ENCODE measurements at places on chromosomes 5 and 9.

DNA sequence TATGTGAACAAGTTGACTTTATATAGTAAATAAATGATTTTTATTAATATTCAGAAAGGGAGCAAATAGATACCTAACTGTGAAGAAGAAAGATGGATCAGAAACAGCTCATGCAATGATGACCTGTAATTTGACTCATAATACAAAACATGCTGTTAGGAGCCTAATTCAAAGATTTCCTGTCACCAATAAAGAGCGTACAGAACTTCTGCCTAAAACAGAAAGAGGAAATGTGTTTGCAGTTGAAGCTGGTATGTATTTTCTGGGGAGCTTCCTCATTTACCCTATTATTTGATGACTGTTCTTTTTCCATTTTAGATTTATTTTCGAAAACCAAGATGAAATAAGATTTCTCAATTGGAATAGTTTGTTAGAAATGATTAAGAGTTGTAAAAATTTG is 11.4 kb downstream of the YTHDC2 start:
- DNase-seq, result no peak

- DNase-seq, result no peak
Measured at GRCh38 chr9:96453625-96454024, 3.7 kb downstream of the HABP4 start.

DNA sequence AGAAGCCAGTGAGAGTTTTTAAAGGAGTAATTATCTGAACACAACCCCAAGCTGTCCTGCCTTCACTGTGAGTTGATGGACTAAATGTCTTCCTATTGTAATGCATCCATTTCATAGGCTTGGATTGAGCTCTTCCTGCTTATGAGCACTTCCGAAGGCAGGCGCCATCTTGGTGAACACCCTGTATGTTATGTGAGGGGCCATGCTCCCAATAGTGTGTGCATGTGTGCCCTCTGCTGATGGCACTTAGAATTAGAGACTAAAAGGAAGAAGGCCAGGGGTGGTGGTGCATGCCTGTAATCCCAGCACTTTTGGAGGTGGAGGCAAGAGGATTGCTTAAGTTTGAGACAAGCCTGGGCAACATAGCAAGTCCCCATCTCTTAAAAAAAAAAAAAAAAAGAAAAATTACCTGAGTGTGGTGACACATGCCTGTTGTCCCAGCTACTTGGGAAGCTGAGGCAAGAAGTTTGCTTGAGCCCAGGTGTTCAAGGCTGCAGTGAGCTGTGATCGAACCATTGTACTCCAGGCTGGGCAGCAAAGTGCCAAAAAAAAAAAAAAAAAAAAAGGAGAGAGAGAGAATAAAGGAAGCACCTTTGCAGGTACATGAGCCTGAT is 65.0 kb downstream of the C9orf152 start:
- no peak for DNase-seq

- peak; percentile 36 for DNase-seq
Measured at GRCh38 chr9:109477258-109478050, 20.7 kb downstream of the PTPN3 start.

GRCh38 chr9:94677929-94678328 is 38.6 kb upstream of the FBP1 start:
- DNase-seq, result no peak

GRCh38 chr5:116482394-116482793 is 92.2 kb downstream of the SEMA6A start:
- DNase-seq, result no peak

- no peak for DNase-seq
Measured at GRCh38 chr9:17222932-17223331, 88.1 kb downstream of the CNTLN start.

DNA sequence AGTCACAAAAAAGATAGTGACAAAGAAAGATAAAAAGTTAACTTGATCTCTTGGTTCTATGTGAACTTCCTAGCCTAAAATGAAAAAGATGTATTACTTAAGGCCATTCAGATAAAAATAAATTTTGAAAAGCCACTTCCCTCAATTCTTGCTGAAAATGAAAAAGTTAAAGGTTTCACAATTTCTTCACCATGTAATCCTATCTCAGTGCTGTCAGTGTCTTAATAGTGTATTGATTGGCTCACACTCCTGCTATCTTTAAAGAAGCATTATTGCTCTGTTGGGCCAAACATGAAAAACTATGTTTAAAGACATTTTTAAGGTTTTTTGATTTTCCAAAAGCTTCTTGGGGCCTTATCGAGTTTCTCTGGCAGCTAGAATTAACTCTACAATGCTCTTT is 18.1 kb upstream of the EGFLAM start:
- no peak for DNase-seq

- DNase-seq, result no peak
Measured at GRCh38 chr9:16817514-16817913, 53.0 kb downstream of the BNC2 start.

GRCh38 chr9:28443461-28443860 is 870.2 kb upstream of the C9orf72 start:
- DNase-seq, result no peak

- no peak for DNase-seq
Measured at GRCh38 chr5:104431981-104432380, 869.4 kb upstream of the NUDT12 start.

- no peak for DNase-seq
Measured at GRCh38 chr9:22112870-22113821, 104.0 kb upstream of the CDKN2B start.

DNA sequence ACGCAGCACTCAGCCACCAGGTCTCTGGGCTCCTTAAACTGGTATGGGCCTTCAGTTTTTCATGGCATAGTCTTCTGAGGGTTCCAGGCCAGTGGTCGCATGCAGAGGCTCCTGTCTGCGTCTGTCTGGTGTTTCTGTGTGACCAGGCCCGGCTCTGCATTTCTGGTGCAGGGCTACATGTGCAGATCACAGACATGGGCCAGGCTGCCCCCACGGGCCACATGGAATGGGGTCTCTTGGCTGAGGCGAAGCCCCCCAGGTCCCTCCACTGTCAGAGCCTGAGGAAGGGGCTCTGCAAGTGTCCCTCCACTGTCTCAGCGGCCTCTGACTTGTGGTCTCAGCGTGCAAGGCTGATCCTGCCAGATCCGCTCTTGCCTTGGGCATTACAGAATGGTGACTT is 15.6 kb upstream of the CARD19 start:
- DNase-seq, result no peak

Measured in epithelial cell of prostate (primary cell).